ENCODE measurements at places on chromosomes 2 and 18. TPM values are rescaled to one million over a fixed set of nuclear protein-coding genes. Genes with fewer than 3 reads are reported as not detected.

The RETREG2 gene
- 87.8 TPM for total RNA-seq

The CFAP210 gene
- total RNA-seq: 0.33 TPM

The VWA3B gene
- total RNA-seq: 0.43 TPM

The STEAP3 gene
- 47.6 TPM for total RNA-seq

Measured in A549 treated with CpdA at 1 μM for 4 hours (cell line).